A549 (cell line): ENCODE measurements at places on chromosomes 1 and 21. TPM values are rescaled to one million over a fixed set of nuclear protein-coding genes. Genes with fewer than 3 reads are reported as not detected.

- DNase-seq: no peak
These were observed at the start of gene DYNLT5 for GRCh38 chr1:66752000-66752592. Gene DYNLT5 (plus strand): TSS chr1:66752459. CDS start chr1:66754659, 2,200 bp downstream.

Gene GFI1
- polyA plus RNA-seq: 0.04 to 0.08 TPM (median 0.08 TPM) in 3 replicates

- no peak for DNase-seq
These were observed 112.5 kb upstream of the F3 start for GRCh38 chr1:94654031-94654430.

DNA sequence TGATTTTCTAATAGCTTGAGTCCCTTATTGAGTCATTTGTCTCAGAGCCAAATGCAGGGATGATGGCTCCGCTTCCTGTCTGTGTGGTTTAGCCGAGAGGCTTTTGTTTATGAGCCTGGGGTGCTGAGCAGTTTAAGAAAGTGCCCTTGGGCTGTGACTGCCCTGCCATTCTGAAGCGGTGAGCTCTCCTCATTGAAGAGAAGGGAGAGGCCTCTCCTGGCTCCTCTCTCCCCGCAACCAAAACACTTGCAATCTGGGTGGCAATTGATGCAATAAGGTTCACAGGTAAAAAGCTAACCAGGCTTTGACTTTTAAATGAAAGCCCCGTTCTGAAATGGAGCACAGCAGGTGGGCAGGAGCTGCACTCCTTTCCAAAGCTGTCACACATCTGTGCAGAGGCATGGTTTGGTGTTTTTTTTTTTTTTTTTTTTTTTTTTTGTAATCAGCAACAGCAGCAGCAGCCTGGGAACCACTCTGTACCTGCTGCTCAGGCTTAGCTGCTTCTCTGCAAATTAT lies 403.7 kb downstream of the SIPA1L2 start:
- no peak for DNase-seq

Gene PRAMEF7
- not detected in 3 replicates for polyA plus RNA-seq

GRCh38 chr1:116984406-116985160 lies 17.0 kb upstream of the CD101 start:
- DNase-seq: no peak

- no peak for DNase-seq
These were observed 13.6 kb downstream of the WDR4 start for GRCh38 chr21:42865776-42866160.

GRCh38 chr1:99672530-99673213 lies 26.8 kb downstream of the PALMD start:
- no peak for DNase-seq

Gene DPT
- polyA plus RNA-seq: not detected in 3 replicates

- no peak for DNase-seq
These were observed 102.3 kb downstream of the OSBPL9 start for GRCh38 chr1:51719146-51719545.

Gene OR2L3
- polyA plus RNA-seq: not detected in 3 replicates

DNA sequence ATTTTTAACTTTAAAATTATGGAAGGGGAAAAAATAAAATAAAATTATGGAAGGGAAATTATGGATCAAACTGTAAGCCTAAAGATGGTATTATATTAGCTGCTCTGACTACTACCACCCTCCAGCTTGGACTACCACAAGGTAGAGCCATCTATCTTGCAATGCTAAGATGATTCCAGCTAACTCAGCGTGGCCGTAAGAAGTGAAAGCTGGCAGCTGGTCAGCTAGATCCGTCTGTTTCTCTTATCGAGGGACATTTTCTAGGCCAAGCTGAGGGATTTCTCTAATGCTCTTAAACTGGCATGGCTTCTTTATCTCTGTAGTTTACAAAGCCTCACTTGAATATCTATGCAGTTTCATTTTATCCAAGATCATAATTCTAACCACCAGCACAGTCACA lies 31.5 kb downstream of the LYST start:
- DNase-seq: no peak
